ENCODE measurements at places on chromosomes 16 and 17.

DNA sequence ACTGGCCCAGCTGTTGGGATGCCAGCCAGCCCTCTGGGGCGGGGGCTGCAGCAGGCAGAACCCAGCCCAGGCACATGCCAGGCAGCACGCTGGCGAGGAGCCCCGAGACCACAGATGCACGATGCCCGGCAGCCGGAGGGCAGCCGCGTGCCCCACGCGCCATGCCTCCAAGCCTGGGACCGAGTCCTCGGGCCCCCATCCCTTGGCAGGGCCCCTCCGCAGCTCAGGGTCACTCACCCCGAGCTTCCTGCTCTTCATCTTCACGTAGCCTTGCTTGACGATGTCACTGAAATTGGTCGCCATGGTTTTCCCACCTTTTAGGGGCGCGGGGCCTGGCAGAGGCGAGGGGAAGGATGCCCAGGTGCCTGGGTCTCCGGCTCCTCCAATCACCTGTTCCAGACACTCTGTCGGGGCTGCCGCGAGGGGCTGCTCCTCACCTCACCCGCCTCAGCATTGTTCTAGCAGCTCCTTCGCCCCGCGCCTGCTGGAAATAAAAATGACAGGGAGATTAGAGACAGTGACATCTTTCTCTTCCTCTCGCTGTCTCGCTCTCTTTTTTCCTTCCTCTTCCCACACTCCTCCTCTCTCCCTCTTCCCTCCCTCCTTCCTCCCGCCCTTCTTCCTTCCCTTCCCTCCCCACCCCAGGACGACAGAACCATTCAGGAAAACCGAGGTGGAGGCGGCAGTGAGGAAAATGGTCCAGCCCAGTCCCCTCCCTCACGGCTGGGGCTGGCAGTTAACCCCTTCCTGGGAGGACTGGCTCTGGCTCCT, 6.9 kb downstream of the DOK4 start:
- DNase-seq, result no peak

GRCh38 chr16:73420244-73420643, 372.3 kb upstream of the ZFHX3 start:
- no peak for DNase-seq

GRCh38 chr16:88596483-88596882, 26.3 kb downstream of the ZC3H18 start:
- DNase-seq, result no peak

DNA sequence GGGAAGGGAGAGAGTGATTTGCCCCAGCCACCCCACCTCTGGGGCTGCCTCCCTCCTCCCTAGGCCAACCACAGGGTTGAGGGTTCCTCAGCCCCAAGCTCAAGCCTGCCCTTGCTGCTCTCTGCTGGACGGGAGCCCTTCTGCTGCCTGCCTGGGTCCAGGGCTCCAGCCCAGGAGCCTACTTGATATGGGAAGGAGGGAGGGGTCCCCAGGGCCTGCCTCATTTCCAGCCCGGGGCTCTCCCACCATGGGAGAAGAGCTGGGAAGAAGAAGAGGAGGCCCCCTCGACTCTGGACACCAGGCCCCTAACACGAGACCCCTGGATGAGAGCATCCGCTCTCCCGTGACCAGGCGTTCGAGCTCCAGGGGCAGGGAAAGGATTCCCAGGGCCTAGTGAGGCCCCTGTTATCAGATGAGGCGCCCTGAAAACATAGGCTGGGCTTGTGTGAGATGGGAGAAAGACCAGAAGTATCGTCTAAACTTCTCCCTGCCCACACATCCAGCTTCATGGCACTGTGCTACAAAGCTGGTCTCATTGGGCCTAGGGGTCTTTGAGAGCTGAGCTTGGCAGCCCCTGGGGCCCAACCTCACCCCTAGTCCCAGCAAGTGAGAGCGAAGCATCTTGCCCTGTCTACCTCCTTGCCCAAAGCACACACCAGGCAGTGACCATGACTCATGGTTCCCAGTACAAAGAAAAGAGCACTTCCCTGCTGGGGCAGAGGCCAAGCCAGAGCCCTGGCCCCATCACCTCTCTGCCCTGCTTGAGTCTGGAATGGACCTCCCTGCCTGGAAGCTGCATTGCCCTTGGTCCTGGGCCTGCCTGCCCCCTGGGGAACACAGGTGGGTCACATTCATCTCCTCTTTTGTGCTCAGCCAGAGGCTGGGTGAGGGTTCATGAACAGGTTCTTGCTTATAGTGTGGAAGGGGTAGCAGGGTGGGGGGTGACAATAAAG, 987 bp downstream of the SLC16A5 start:
- no peak for DNase-seq

DNA sequence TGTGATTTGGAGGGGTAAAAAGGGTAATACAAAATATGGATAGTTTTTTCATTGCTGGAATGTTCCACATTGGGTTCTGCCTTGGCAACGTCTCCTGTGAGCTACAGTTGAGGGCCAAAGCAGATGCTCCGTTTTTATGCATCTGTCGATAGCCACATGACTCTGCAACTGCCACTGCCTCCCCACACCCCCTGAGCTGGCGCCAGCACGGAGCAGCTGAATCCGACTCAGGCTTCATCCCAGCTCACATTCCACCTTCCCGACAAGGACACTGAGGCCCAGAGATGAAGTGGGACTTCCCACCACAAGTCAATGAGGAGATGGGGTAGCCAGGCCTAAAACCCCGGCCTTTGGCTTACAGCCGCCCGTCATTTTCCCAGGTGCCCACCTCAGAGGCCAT, 334.1 kb downstream of the CDH13 start:
- DNase-seq, result no peak

DNA sequence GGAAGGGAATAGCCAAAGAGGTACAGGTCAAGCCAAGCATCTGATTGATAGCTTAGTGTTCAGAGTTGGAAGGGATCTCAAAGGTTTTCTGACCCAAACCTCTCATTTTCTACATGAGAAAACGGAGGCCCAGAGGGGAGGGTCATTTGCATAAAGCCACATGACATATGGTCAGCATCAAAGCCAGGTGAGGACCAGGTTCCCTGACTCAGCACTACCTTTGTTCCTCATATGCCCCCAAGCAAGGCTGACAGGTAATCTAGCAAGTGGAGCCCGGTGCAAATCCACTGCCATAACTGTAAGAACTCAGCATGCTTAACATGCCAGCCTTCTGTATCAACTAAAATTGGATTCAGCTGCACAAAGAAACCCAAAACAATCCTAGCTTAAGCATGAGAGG, 28.2 kb upstream of the CCL1 start:
- no peak for DNase-seq

GRCh38 chr17:17494499-17494869, 1.7 kb downstream of the RASD1 start:
- no peak for DNase-seq
